ENCODE measurements at places on chromosomes 1 and 21.

DNA sequence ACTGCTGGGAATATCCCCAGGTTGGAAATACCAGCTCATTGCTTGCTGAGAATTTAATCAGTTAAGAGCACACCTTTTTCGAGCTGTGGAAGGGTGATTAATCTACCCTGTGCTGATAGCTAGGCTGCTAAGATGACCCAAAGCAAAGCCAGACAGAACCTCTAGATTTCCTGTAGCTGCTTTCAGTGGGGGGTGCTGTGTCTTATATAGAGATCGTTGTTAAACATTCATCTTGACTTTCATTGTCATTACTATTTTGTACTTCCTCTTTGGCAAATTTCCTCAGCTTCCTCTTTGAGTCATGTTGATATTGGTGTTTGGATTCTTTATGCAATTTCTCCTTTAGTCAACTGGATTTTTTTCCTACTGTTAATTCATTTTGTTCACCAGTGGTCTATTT lies 155.3 kb downstream of the DISC1 start:
- no peak for DNase-seq

DNA sequence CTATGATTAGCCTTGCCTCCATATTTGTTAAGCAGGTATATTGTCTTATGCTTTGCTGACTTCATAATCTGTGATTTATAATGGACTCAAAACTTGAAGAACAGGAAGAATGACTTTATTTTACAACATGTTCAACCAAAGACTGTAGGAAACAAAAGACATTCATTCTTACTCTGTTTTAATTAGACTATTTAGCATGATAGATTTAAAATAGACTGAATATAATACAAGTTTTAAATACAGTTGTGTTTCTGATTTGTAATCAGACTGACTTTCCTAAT lies 63.1 kb downstream of the CDC14A start:
- no peak for DNase-seq

DNA sequence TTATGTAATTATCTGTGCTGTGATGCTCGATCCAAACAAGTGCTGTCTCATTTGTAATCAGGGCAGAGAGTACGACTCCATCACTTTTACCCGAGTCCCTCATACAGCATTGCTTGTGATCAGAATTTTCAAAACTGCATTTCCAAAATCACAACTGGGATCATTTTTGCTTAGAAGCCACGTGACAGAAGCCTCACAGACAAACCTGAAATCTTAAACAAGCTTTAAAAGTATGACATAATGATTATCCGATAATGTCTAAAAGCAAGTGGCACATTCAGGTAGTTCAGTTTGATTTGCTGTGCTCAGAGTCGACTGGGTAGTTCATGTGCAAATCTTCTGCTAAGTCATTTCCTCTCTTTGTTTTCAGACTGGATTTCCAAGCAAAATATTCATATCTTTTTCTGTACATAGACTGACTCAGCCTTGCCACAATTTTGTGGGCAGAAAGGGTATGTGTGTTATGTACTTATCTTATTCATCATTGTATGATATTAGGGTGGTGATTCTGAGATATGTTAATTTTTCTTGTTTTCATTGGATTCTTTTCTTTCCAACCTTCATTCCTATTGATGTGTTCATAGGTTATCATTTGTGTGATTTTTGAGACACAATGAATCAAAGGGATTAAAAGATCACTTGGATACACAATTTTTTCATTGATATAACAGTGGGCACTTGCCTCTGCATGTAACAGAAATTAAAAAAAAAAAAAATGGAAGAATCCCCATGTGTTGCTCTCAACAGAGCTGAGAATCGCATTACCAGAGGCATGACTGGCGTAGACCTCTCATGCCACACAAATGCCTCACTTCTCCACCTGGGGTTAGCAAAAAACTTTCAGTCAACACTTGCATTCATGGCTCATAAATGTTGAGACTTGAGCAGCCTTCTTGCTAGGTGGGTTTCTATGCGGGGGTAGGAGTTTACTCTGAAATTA lies 355.7 kb downstream of the LTN1 start:
- DNase-seq, result peak; percentile 72

DNA sequence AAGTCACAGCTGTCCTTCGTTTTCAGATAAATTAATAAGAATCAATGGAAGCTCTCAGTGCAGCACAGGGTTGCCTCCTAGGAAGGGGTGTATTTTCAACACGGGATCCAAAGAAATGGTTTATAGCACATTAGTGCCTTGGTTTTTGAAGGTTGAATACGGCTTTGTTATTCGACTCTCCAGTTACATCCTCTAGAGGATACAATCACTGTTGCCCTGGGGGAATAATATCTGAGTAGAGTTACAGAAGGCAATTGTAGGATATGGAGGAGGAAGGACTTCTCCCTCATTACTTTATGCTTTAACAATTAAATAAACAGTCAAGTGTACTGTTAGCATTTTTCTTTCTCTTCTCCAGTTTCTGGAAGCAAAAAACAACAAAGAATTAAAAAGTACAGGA lies 14.3 kb upstream of the ZNF326 start:
- DNase-seq, result no peak

DNA sequence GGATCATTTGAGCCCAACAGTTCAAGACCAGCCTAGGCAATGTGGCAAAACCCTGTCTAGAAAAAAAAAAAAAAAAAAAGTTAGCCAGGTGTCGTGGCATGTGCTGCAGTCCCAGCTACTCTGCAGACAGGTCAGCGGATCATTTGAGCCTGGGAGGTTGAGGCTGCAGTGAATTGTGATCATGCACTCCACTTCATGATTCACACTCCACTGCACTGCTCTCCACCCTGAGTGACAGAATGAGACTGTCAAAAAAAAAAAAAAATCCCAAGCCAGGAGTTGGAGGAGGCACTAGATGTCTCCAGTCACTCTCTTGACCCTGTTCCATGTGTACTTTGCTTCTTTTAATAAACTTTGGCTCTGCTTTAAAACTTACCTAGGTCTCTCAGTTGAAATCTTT lies 51.0 kb upstream of the OLFM3 start:
- DNase-seq, result no peak

DNA sequence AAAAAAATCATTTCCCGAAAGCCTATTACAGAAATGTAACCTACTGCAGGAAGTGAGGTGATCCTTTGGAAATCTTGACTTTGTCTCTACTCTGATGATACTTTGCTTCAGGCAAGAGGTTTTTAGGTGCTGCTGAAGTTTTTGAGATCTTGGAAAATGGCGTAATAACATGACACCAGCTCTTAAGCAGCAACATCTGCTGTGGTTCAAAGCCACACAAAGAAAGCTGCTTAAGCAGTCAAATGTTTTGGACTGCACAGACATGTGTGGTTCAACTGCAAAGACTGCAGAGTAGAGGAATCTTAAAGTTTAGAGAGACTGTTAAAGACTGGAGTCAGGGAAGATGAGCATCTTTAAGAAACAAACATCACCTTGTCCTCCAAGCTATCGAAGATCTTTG lies 139.0 kb downstream of the RASAL2 start:
- DNase-seq, result no peak

- DNase-seq, result no peak
These were observed 198.3 kb downstream of the CYYR1 start for GRCh38 chr21:26374817-26375216.

DNA sequence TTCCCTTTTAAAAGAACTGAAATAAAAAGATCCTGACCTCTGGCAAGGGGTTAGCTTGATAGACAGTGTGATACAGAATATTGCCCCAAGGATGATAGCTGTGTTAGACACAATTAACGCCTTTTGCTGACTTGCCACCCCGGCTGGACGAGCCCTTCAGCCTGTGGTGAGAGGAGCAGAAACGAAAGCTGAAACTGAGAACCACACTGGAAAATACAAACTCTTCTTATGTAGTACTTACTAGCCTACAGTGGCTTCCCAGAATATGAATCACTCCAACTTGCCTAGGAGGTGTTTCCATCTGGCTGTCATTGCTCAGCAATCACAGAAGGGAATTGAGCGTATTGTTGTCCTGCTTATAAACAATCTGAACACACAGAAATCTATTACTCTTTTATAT lies 22.9 kb downstream of the SAMSN1 start:
- DNase-seq, result no peak

- DNase-seq, result no peak
These were observed 83.5 kb downstream of the BEND5 start for GRCh38 chr1:48693180-48693579.

- peak; percentile 30 for DNase-seq
These were observed 27.7 kb downstream of the ERO1B start for GRCh38 chr1:236253918-236254637.

- no peak for DNase-seq
These were observed 50.8 kb upstream of the ACTRT2 start for GRCh38 chr1:2970311-2971071.

- no peak for DNase-seq
These were observed 7.9 kb downstream of the COL6A1 start for GRCh38 chr21:45989355-45990048.

DNA sequence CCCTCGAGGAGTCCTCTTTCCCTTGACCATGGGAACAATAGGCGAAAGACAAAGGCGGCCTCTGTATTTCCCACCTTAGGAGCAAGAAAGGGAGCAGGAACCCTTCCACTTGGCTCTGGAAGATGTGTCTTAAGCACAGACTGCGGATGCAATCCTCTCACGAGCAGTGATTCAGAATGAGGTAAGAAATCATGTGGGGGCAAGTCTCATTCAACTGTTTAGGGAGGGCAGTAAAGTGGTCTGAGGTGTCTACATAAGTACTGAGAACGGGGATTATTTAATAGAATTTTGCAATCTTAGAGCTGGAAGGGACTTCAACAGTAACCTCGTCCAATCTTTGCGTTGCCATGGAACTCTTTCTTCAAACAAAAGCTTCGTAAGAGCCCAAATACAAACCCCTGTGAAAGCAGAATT lies 1.6 kb upstream of the DYRK3 start:
- no peak for DNase-seq

GRCh38 chr1:71919811-71920509 lies 362.4 kb downstream of the NEGR1 start:
- DNase-seq, result no peak

All from CMK (cell line).